ENCODE measurements at places on chromosomes 2 and 18.

- DNase-seq: no peak
Measured at GRCh38 chr18:40754477-40754876, 1200.6 kb upstream of the PIK3C3 start.

DNA sequence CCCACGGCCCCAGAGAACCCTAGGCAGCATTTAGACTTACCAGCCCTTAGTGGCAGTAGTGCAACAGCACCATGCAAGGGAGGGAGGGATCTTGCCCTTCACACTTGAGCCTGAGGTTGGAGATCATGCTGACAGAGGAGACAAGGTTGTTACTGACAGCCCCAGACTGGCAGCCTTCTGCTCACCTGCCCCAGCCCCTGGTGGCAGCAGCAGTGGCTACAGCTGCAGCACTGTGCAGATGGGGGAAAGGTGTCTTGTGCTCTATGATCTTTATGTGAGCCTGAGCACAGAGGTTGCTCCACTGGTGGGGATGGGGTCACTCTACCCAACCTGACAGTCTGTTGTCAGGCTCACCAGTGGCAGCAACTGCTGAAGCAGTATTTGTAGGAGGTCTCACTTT, 501.2 kb upstream of the LRRTM4 start:
- DNase-seq: no peak

GRCh38 chr2:205959521-205959920, 126.5 kb downstream of the INO80D start:
- no peak for DNase-seq

GRCh38 chr2:239012936-239013677, 165.2 kb downstream of the TWIST2 start:
- no peak for DNase-seq

DNA sequence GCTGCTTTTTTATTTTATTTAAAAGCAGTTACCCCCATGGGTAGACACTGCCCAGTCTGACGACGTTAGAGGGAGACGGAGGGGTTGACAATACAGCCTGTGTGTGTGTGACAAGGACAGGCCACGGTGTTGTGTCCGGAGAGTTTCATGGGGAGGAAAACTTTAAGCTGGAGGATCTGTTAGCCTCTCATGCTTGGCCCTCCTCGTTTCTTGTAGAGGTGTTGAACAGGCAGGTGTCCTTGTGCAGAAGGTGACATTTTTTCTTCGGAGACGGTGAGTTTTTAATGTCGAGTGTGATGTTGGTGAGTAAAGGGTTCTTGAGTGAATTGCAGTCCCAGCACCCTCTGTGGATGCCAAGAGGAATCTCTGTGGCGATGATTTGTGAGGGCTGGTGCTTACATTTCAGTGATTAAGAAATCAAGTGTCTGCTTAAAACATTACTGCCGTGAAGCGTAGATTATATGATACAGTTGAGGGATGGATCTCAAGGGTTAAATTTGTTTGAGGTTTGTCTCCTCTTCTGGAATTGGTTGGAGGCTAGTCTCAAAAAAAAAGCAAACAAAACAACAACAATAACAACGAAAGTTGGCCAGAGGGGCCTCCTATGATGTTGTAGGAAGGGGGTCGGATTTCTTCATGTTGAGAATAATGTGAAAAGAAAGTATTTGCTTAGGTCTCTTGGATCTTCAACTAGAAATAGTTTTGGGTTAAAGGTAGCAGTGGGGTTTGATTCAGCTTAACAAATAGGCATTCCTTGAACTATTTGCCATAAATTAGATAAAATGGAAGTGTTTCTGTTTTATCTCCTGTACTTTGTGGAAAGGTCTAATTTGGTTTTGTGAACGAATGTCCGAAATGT, 1.6 kb downstream of the NCOA1 start:
- DNase-seq: no peak

DNA sequence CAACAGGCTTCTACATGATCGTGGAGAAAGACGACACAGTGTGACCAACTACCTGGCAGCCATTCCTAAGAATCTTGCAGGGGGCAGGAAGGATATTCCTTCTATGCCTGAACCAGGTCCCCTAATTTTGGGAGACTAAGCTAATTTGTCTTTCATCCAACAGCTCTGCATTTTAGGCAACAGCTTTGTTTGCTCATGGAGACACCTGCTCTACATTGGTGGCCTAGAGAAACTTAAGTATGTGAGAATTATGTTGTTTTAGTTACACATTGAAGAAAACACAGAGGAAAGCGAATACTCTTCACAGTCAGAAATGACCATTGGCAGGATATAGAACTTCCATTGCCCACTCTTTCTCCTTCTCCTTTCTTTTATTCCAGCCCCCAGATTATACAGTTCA, 75.2 kb downstream of the ASXL3 start:
- DNase-seq: no peak

GRCh38 chr18:49111191-49111988, 160.6 kb upstream of the SMAD7 start:
- DNase-seq: no peak

DNA sequence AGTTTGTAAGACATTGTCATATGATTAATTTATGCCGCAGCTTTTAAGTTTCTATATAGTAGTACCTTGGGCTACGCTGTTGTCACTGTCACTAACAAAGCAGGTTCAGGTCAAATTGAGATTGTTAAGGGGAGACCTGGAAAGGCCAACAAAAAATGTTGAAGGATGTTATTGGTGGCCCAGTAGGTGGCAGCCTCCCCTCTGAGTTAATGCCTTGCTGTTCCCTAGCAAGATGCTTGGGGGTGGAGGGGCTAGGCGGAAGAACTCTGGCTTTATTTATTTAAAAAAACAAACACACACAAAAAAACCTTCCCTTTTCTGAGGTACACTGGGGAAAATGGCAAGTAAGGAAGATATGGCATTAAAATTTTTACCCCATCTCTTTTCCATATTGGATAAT, 128.3 kb upstream of the ATP5MC3 start:
- no peak for DNase-seq

DNA sequence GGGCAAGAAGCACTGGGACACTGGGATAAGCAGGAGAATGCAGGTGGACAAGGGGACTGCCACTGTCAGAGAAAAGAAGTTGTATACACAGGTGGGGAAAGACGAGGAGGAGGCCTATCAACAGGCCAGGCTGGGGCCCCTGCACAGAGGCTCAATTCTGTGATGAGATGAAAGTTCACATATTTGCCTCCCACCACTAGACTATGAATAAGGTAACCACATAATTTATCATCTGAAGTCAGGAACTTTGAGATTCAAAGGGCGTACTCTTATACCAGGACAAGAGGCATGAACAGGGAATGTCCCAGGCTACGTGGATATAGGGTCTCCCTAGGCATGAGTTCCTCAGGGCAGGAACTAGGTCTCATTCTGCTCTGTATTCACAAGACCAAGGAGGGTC, 34.2 kb downstream of the RNU4ATAC start:
- no peak for DNase-seq

DNA sequence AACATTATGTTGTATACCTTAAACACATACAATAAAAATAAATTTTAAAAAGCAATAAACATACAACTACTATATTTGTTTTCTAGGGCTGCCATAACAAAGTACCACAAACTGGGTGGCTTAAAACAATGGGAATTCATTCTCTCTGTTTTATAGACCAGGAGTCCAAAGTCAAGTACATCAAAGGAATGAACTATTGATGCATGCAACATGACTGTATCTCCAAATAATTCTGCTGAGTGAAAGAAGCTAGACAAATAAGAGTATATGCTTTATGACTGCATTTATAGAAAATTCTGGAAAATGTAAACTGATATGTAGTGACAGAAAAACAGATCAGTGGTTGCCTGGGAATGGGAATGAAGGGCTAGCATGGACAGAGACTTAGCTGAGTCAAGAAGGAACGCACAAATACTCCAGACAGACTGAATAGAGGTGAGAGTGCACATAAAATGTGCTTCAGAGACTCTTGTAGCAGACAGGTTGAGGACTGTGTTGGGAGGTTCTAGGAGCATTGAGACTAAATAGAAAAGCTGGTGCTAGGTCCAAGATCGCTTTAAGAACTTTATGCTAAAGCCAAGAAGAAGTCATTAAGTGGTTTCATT, 11.0 kb upstream of the PLA2R1 start:
- no peak for DNase-seq

GRCh38 chr2:160229591-160229990, 29.5 kb upstream of the ITGB6 start:
- DNase-seq: no peak

- no peak for DNase-seq
Measured at GRCh38 chr2:134482131-134482723, 228.4 kb downstream of the MGAT5 start.

- no peak for DNase-seq
Measured at GRCh38 chr2:145740302-145740701, 1220.4 kb upstream of the ZEB2 start.

- peak; percentile 20 for DNase-seq
Measured at GRCh38 chr2:202178346-202178958, 59.9 kb downstream of the SUMO1 start.

GRCh38 chr2:96832408-96832753, 11.4 kb downstream of the ANKRD23 start:
- no peak for DNase-seq

DNA sequence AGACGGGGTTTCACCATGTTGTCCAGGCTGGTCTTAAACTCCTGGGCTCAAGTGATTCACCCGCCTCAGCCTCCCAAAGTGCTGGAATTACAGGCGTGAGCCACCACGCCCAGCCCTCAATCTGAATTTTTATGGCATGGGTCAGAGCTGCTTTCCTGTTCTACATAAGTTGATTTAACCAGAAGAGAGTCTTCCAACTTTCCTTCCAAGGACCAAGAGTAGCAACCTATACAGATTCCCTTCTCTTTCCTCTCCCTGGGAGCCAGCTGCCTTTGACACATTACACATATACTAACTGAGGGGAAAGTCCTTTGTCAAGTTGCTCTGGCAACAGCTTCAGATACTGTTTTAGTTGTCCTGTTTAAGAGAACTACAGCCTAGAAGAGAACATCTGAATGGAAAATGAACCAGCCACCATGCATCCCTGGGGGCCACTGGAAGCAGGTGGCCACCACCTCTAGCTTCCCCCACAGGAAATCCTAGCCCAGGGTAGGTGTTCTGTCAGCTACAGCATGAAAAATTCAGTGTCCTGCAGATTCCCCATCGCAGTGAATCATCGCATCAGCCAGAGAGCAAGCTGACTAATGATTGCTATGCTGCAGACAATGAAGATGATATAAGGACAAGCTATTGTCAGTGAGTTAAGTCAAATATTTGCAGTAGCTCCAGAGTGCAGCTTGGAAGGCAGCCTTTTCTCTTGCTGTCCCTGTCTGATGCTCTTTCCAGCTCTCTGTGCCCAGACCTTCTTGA, 62.9 kb downstream of the POMC start:
- no peak for DNase-seq

GRCh38 chr2:172038604-172039003, 38.9 kb downstream of the METAP1D start:
- no peak for DNase-seq

GRCh38 chr2:74835831-74836674, 2.1 kb downstream of the HK2 start:
- DNase-seq: no peak

DNA sequence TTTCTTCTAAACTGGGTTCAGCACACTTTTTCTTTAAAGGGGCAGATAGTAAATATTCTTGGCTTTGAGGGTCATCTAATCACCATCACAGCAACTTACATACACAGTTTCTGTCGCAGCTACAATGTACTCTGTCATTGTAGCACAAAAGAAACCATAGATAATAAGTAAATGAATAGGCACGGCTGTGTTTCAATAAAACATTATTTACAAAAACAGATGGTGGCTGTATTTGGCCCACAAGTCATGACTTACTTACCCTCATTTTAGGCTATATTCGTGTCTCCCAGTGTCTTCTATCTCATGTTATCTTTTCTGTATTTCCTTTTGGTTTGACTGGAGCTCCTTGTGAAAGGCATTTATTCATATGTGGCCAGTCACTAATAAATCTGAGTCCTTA, 168.3 kb downstream of the MAP2 start:
- no peak for DNase-seq

DNA sequence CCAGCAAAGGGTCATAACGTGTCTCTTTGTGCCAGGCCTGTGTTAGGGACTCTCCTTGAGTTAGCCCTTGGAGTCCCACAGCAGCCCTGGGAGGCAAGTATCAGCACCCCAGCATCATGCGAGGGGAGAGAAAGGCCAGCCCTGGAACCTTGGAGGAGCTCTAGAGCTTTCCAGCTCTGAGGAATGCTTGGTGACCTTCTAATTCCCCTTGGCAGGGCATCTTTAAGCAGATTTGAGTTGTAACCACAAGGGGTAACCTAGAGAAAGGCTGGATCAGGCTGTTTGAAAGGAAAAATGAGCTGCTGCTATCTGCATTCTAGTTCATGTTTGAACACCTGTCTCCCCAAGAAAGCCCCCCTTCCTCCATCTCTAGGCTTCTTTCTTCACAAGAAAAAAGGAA, 23.8 kb upstream of the ODC1 start:
- no peak for DNase-seq
